Naive thymus-derived CD4-positive, alpha-beta T cell (primary cell): ENCODE measurements at places on chromosomes 7 and 10.

DNA sequence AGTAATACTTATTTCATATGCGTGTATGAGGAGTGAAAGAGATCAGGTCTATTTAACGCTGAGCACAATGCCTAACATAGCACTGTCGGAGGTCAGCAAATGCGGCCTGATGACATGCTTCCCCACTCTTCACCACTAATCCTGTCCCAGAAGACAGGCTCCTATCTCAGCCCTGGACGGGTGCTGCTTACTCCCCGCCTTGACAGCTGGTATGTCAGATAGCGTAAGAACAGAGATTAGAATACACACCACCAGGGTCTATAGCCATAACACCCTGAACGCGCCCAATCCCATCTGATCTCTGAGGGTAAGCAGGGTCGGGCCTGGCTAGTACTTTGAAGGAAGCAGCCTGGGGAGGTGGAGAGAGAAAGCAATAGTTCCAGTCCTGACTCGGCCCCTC, 32.3 kb upstream of the TM9SF3 start:
- H3K36me3 ChIP-seq = peaks cover 3% of the 10 kb centered on the region
- H3K4me1 ChIP-seq = no peaks in the 10 kb centered on the region
- DNase-seq = no peak
- H3K4me3 ChIP-seq = no peak overlapping the region

DNA sequence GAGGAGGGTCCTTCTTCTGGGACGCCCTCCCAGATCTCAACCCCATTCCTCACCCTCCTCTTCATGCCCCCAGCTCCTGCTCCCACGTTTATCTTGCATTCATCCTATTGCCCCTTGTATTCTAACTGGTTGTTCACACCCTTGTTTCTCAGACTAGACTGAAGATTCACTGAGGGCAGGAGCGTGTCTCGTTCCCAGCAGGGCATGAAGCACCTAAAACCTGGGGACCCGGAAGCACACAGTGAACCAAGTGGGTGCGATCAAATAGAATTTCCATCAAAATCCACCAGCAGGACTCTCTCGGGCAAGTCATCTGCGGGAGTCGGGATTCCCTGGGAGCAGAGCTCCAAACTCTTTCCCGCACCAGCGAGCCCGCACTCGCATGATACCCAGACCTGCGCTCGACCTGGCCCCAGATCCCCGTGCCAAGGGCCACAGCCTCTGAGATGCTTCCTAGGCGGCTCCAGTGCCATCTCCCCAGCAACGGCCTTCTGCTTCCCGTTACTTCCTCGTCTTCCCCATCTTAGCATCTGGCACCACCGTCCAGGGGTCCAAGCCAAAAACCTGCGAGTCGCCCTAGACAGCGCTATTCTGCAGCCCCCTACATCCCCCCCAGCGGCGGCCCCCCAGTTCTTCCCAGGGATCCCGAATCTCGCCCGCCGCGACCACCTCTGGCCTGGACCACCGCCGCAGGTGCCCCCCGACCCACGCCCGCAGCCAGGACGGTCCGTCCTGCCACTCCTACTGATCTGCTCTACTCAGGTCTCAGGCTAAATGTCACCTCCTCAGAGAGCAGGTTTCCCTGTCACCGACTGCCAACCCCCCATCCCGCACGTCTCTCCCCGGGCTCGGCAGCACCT, 6.1 kb upstream of the GBX1 start:
- no peaks in the 10 kb centered on the region for H3K36me3 ChIP-seq
- H3K4me3 ChIP-seq = no peak overlapping the region
- no peak for DNase-seq
- H3K27ac ChIP-seq = no peak overlapping the region
- no peaks in the 10 kb centered on the region for H3K4me1 ChIP-seq

DNA sequence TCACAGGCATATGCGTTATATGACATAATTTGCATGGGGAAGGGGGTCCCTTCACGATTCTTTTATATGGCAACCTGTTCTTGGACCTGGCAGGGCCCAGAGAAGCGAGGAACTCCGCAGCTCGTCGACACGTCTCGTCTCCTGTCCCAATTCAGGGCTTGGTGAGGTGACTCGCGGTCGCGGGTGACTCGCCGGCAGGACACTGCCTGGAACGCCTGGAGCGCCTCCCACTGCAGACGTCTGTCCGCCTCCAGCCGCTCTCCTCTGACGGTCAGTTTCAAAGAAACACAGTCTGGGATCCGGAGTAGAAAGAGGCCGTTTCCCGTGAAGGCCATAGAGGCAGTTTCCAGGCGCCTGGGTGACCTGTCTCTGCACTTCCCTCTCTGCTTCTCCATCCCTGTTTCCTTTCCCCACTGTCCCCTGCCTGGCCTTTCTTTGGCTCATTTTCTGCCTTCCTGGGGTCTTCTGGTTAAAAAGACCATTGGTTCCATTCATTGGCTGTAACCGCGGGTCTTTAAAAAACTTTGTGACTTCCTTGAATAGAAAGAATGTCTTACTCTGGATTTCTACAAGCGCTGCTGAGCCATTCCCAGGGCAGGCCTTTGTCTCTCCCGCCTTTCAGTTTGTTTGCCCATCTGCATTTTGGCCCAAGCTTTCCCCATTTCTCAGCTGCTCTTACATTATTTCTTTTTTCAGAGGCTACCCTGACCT, 1.2 kb downstream of the UPP1 start:
- no peaks in the 10 kb centered on the region for H3K36me3 ChIP-seq
- peaks cover 62% of the 10 kb centered on the region for H3K4me1 ChIP-seq
- H3K27ac ChIP-seq = peak overlapping the region; percentile 81
- peak overlapping the region; percentile 93 for H3K4me3 ChIP-seq

GRCh38 chr10:88849234-88849633, 2.4 kb downstream of the ANKRD22 start:
- H3K27ac ChIP-seq = no peak overlapping the region
- no peak overlapping the region for H3K4me3 ChIP-seq
- no peaks in the 10 kb centered on the region for H3K27me3 ChIP-seq
- H3K36me3 ChIP-seq = no peaks in the 10 kb centered on the region
- DNase-seq = no peak

GRCh38 chr7:43592326-43592725, 9.4 kb downstream of the STK17A start:
- no peak for DNase-seq
- H3K36me3 ChIP-seq = peaks cover 15% of the 10 kb centered on the region
- H3K4me1 ChIP-seq = peaks cover 82% of the 10 kb centered on the region
- no peaks in the 10 kb centered on the region for H3K27me3 ChIP-seq
- peak overlapping the region; percentile 33 for H3K4me3 ChIP-seq

GRCh38 chr7:8205537-8205936, 56.4 kb downstream of the ICA1 start:
- no peak overlapping the region for H3K27ac ChIP-seq
- H3K27me3 ChIP-seq = no peaks in the 10 kb centered on the region
- H3K4me3 ChIP-seq = no peak overlapping the region
- no peaks in the 10 kb centered on the region for H3K4me1 ChIP-seq
- DNase-seq = no peak
